EH (cell line): ENCODE measurements at places on chromosomes 4 and X.

- DNase-seq: no peak
Measured at GRCh38 chr4:926538-926937, 5.6 kb downstream of the GAK start.

GRCh38 chrX:102966701-102967100 lies 29.6 kb downstream of the RAB40AL start:
- peak; percentile 91 for DNase-seq

DNA sequence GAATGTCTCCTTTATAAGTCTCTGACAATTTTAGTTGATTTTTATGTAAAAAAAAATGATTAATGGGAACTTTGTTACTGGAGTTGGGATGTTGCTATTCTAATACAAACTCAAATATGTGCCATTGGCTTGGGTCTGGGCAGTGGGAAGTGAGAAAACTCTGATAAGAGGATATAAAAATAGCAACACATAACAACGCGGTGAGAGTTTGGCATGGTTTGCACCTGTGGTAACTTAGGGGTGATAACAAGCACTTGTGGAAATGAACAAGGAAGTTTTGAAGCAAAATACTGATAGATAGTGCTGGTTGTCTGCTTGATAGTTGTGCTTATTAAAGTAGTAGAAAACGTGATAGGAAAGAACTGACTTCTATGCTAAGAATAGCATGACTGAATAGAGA lies 743.3 kb upstream of the AGA start:
- no peak for DNase-seq

- DNase-seq: no peak
Measured at GRCh38 chr4:48904101-48904500, 2.5 kb downstream of the OCIAD2 start.

- no peak for DNase-seq
Measured at GRCh38 chr4:154044108-154044531, 255.2 kb upstream of the SFRP2 start.

DNA sequence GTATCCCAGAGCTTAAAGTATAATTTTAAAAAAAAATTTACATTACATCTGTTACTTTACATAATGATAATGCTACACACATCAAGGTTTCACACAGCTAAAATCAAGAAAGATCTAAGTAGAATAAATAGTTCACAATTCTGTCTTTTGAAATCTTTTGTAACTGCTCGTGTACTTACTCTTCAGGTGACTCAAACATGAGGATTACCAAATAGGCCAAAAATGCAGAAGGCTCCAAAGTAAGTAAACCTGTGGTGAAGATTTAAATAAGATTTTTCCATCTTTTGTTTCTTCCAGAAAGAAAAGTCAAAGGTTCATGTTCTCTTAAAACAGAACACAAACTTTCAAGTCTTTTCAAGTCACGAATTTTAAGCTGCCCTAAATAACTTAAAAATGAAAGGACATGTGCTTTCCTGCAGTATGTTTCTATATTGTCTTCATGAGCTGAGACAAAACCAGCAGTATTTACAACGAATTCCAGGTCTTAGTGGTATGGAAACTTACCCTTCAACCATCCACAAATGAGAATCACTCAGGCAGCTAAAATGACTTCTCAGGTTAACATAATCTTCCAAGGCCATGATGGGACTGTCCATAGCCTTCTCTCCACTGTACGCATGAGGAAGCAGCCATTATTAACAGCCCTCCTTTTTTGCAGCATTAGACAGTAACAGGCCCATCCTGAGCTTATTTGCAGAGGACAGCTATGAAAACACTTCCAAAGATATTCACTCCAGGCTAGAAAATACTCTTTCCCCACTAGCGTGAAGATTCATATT lies 172.8 kb upstream of the EDNRA start:
- no peak for DNase-seq

DNA sequence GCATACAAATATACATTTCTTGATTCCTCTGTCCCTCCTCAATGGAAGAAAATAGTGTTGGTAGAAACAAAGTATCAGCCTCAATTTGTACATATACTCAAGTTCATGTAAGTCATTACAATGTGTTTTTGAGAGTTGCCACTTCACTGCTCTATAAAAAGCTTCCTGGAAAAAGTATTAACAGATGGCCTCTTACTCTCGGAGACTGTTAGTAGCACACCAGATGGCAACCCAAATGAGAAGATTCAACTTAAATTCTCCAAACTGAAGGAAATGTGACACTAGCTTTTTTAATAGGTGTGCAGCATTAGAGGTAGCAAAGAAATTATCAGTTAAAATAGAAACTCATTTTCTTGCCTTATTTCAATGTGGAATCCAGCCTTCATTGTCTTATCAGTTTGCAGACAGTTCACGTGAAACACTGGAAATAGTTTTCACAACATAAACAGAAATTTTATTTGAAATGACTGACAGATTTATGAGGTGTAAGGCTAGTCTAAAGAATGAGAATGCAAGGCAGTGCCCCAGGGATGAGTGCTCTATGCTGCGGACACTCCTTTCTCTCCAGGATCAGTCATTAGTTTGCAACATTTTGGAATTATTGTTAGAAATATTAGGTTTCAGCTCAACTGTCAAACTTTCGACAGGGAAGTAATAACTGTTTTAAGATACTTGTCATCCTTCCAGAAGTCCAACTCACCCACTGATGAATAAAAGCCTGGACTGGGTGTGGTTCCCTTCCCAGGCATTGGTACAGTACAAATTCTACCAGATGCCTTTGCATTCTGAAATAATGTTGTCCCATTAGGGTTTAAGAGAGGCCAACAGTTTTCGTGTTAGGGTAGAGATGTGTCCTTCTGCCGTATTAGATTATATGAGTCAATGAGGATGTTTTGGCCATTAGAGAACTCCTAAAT lies 50.9 kb downstream of the IDS start:
- DNase-seq: peak; percentile 8

DNA sequence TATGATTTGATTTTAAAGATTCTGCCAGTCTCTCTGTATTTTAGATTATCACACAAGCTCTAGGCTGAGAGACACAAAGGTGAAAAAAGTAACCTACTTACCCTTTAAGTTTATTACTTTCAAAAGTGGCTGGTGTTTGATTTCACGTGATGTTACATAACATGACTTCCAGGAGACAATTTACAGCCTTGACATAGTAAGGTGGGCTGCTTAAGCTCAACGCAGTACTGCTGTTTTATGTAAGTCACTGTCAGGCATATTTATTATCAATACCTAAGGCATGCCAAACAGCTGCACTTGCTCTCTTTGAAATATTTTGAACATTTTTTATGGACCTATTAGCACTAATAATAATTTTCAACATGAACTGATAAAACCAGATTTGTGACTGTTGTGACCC lies 451.5 kb upstream of the FAM241A start:
- DNase-seq: no peak

DNA sequence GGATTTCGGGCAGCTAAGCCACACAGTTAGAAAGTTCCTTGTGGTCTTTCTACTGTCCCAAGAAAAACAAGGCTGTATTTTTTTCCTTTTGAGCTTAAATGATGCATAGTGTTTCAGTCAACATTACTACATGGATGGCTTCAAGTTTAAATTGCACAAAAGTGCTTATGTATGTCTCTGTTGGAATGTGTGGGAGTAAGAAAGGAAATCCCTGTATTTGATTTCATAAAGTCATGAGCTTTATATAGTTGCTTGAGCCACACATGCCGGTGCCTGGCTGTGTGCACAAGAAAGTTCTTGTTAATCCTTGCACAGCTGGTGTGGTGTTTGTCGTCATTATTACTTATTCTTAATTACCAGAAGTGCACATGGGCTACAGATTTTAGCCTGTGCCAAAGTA lies 262.2 kb downstream of the ARHGAP10 start:
- DNase-seq: no peak

DNA sequence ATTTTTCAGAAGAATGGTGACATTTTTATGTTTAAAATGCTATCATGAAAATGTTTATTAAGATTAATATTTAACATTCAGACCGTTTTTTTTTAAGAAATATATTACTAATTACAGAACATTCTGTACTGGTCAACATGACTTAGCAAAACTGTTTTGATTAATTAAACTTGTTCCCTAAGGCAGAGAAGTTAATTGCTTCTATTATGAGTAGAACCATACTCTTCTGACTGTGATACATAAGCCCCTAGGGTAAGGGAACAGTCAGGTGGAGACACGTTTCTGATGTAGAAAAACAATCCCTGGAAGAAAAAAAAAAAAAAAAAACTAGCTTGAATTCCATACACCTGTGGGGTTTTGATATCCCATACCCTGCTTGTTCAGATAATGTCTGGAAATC lies 97.4 kb downstream of the GPM6A start:
- no peak for DNase-seq

DNA sequence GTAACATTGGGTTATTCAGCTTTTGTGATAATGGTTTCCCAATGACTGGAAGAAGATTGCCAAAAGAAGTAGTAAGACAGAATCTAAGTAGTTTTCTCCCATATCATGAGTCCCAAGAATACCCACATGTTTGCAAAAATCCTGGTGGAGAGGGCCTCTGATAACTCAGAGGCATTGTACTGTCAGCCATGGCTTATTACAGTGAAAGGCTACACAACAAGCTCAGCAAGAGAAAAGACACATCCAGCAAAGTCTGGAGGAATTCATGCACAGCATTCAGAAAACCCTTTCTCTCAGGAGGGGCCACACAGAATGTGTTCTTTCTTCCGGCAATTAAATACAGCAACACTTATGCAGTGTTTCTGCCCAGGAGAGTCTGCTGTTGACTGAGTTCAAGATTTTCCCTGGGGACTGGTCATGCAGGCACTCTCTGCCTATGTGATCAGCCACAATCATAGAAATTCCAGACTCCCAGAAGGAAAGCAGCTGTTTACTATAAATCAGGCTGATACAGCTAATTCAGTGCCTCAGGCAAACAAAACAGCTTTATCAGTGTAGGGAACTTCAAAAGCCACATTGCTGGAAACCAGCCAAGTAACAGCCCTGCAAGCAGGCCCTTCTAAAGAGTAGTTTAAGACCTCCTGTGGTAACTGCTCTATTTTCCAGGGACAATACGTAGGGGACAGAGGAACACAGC lies 937.1 kb downstream of the CCSER1 start:
- no peak for DNase-seq

DNA sequence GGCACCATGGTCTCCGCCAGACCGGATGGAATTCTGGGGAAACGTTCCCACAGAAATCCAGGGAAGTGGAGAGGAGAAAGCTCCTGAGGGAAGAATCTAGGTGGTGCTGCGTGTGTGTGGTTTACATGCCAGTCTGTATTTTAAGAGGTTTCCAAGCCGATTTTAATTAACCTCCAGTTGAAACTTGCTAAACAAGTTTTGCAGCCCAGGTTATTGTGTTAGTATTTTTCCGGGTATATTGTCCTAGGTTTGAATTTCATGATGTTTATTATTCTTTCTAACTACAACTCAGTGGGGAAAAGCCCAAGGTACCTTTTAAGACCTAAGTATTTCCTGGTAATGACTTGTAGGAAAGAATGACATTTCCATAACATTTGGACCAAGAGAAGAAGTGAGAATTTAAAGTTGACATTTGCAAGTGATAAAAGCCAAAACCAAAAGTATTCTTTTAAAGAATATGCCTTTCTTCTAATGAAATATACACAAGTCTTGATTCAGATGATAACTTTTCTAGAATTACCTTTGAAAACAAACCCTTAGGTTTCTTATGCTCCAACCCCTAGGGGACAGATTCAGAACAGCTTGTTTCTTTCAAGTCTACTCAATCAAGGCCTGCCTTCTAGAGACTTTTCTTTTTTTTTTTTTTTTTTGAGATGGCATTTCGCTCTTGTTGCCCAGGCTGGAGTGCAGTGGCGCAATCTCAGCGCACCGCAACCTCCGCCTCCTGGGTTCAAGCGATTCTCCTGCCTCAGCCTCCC lies 14.6 kb downstream of the SAT1 start:
- DNase-seq: no peak
